GM23248 (cell line): ENCODE measurements at places on chromosomes 6 and 20.
A peak's percentile ranks its signal among the peaks of the same experiment; 100 is the strongest.

GRCh38 chr20:59361411-59361810, 61.0 kb downstream of the EDN3 start:
- DNase-seq: no peak

DNA sequence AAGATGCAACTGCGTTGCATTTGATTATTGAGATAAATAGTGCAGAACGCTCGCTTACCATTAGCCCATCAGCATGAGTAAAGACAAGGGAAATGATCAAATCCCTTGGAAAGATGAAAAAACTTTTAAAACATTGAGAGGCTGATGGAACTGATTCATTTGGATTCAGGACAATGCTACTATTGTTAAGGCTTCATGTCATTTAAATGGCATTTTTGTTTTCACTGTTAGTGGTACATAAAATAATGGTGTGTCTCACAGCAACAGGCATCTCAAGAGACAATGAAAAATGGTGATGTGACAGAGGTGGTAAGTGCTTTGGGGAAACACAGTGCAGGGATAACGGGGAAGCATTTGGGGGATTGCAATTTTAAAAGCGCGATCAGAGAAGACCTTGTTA, 159.7 kb upstream of the KCNG1 start:
- DNase-seq: no peak

- DNase-seq: no peak
Measured at GRCh38 chr6:5653801-5654200, 352.9 kb downstream of the NRN1 start.

- peak; percentile 53 for DNase-seq
Measured at GRCh38 chr6:169161572-169162167, 92.0 kb downstream of the THBS2 start.

- no peak for DNase-seq
Measured at GRCh38 chr6:43020847-43021246, 576 bp upstream of the RRP36 start.

DNA sequence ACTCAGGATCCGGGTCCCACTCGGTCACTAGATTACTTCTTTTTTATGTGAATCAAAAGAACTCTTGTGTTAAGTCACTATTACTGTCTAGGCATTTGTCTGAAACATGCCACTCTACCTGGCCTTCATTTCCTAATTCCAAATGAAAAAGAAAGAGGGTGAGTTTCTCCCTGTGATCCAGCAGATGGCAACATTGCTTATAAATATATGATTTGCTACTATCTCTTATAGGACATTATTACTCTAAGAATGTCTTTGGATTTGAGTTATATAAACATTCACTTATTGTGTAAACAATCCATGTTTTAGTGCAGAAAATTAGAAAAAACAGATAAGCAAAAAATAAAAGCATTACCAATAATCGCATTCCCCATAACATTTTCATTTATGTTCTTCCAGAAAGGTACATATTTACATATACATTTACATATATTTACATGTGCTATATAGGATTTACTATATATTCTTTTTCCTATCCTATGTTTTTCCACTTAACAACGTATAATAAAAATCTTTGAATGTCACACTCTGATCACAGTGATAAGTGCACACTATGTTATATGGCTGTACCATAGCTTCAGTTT, 66.9 kb downstream of the FAXC start:
- peak; percentile 59 for DNase-seq

DNA sequence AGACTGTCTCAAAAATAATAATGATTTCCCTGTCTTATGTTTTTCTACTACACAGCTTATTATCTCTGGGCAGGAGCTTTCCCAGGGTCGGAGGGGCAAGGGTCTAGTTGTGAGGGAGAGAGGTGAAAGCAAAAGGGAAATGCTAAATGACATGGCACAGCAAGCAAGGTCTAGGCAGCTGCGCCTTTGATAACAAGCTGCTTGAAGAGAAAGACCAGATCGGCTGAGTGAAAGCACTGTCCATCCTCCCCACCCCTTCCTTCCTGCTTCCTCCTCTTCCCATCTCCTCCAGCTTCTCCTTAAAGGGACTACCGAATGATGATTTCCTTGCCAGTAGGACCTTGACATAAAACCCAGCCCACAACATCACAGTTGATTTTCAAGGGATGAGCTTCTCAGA, 158.1 kb upstream of the AKAP12 start:
- no peak for DNase-seq

DNA sequence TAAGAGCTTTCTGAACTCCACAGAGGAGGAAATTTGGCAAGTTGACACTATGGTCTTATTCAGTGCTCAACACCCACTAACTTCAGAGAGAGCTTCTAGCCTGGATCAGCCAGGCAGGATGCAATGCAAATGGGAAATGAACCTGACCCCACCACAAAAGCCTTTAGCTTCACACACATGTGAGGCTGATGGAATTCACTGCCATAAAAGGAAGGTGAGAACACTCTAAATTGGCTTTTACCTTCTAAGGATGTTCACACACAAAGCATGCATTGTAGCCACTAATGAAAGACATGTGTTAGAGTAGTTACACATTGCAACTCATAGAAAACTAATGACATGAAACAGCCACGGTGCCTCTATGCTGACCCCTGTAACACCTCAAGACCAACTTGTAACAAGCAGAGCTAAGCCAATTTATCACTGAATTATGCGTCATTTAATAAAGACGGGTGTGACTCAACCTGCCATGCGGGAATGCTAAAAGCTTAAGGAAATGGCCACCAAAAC, 262.1 kb downstream of the HACE1 start:
- DNase-seq: peak; percentile 30

DNA sequence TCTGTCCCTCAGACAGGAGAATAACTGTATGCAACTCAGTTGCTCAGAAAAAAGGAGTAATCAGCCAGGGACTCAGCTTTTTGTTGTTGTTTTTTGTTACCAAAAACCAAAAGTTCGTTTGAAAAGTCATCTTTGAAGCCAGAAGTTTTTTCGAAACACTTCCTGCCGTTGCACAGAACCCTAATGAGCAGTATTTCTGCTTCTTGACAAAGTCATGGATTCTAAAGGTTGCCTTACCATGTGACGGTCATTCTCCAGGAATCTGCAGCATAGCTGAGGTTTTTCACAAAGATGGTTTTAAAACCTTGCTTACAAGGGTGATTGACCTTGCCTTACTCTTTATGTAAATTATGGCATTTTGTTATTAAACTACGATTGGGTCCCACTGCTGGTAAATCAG, 1.9 kb downstream of the RAB32 start:
- peak; percentile 77 for DNase-seq

DNA sequence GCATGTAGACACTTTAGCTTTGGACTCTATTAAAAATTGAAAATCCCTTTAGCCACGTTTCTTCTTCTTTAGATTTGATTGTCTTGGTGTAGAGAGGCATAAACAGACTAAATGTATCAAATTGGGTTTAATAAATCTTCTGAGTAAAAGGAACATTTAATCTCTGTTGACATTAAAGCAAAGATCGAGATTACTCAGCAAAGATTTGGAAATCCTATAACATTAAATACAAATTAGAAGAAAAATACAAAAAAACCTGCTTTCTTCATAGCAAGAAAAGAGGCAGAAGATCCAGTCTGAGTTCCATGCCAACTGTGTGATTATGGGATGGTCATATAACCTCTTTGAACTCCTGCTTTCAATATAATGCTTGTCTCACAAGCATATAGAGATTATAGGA, 172.3 kb downstream of the GJA1 start:
- DNase-seq: no peak

- no peak for DNase-seq
Measured at GRCh38 chr6:62162858-62163257, 123.2 kb downstream of the KHDRBS2 start.

DNA sequence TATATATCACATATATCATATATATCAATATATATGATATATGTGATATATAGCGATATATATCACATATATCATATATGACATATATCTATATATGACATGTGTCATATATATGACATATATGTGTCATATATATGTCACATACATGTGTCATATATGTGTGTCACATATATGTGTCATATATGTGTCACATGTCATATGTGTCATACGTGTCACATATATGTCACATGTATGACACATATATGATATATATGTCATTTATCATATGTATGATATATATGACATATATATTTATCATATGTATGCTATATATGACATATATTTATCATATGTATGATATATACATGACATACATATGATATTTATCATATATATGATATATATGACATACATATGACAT, 27.6 kb upstream of the ZNF292 start:
- DNase-seq: no peak

GRCh38 chr20:23753589-23753988, 2.9 kb upstream of the CST1 start:
- no peak for DNase-seq

GRCh38 chr6:125792680-125793079, 1.9 kb downstream of the NCOA7 start:
- DNase-seq: peak; percentile 51

GRCh38 chr6:72976484-72976883, 248.8 kb downstream of the KHDC1L start:
- peak; percentile 8 for DNase-seq

GRCh38 chr20:1842281-1842680, 52.9 kb upstream of the SIRPA start:
- DNase-seq: no peak

DNA sequence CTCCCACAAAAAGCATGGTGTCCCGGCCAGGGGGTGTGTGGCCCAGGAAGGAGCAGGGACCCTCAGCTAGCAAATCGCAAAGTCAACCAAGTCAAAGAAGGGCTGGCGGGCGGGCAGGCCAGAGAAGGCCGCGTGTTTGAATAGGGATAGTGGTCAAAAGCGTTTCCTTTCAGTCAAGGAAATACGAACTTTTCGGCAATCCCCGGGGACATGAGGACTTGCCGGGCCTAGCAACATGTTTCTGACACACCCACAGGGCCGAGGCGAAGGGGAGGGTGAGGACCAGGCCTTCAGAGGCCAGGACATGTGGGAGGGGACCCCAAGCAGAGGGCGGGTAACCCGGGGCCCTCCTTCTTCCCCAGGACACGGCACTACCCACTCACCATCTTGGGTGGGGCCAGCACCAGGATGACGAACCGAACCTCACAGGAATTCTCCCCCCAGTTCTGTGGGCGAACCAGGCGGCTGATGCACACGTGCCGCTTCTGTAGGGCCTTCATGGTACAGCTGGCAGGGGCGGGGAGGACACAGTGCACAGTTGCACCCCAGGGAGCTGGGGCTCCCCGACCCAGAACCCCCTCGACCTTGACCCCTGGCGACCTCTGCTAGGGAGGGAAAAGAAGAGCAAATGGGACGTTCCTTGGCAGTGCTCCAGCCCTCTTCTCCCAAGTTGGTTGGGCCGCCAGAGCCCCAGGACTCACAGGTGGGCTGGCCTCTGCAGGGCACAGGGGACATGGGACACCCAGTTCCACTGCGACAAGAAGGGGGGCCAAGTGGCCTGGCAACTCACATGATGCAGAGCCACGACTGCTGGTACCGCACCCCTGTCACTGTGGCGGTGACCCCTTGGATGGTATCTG, 5.6 kb downstream of the SLC4A11 start:
- no peak for DNase-seq

GRCh38 chr6:149452037-149452939, 32.5 kb downstream of the ZC3H12D start:
- no peak for DNase-seq

DNA sequence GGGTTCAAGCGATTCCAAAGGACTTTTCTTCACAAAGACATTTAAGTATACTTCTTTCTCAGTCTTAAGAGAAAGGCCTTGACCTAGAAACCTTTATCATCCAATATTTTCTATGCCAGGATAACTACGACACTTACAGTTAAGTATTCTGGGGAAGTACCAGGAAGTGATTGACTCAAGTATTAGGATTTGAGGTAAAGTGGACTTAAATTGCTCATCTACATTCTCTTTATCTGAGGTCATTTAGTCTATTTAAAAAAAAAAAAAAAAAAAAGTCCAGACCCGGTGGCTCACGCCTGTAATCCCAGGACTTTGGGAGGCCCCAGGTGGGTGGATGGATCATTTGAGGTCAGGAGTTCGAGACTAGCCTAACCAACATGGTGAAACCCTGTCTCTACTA, 114.7 kb downstream of the ZFAND3 start:
- peak; percentile 50 for DNase-seq

- DNase-seq: no peak
Measured at GRCh38 chr6:7230956-7231713, 81.9 kb downstream of the SSR1 start.

- peak; percentile 58 for DNase-seq
Measured at GRCh38 chr6:4640139-4640538, 136.1 kb upstream of the CDYL start.

GRCh38 chr6:155388591-155388990, 67.0 kb downstream of the NOX3 start:
- no peak for DNase-seq

GRCh38 chr6:1393641-1394283, 4.4 kb downstream of the FOXF2 start:
- no peak for DNase-seq

GRCh38 chr6:129903082-129903481, 42.0 kb upstream of the TMEM244 start:
- DNase-seq: no peak

- no peak for DNase-seq
Measured at GRCh38 chr6:41622206-41622988, 15.9 kb upstream of the MDFI start.

DNA sequence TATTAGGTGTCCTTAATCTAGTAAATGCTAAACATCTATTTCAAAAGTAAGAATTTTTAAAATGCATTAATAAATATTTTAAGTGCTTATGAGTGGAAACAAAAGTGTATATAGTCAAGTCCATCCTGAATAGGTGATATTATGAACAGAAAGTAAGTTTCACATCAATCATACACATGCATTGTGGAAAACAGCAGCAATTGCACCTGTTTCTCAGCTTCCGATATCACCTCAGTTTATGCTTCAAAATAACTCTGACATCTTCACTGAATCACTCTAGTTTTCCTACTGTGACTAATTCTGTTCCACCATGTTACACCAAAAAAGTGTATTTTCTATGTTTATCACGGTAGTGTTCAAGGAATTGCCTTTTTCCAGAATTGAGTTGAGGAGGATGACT, 172.6 kb upstream of the MANEA start:
- DNase-seq: no peak

GRCh38 chr20:61937146-61937962, 128.3 kb downstream of the TAF4 start:
- DNase-seq: no peak

DNA sequence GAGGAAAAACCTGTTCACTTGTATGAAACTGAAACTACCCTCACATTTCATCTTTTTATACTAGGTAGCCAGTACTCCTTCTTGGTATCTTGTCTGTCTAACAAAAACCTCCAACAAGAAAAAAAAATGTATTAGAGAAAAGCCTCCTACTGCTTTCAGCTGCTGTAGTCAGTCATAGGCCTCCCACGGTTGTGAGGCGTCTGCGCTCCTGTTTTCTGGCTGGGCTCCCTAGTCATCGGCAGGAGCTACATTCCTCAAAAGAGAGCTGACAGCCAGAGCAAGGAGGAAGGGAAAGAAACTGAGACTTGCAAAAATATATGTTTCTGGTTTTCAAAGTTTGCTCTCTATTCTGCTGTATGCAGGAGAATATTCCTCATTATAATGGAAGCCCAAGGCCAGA, 517.0 kb downstream of the LMBRD1 start:
- DNase-seq: no peak

DNA sequence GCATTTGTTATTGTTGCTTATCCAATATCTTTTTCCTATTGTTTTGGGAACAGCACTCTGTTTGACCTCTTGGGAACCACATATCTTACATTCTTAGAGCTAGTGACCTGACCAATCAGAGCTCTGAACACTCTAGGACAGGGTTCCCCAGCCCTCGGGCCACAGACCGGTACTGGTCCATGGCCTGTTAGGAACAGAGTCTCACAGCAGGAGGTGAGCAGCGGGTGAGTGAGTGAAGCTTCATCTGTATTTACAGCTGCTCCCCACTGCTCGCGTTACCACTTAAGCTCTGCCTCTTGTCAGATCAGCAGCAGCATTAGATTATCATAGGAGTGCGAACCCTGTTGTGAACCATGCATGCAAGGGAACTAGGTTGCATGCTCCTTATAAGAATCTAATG, 226.0 kb upstream of the TSHZ2 start:
- DNase-seq: no peak
